Activated CD8-positive, alpha-beta memory T cell treated with anti-CD3 and anti-CD28 coated beads for 1 hour (primary cell): ENCODE measurements at places on chromosomes 3 and 15.

- no peak for DNase-seq
Observed at GRCh38 chr3:96961576-96961975, 147.2 kb downstream of the EPHA6 start.

DNA sequence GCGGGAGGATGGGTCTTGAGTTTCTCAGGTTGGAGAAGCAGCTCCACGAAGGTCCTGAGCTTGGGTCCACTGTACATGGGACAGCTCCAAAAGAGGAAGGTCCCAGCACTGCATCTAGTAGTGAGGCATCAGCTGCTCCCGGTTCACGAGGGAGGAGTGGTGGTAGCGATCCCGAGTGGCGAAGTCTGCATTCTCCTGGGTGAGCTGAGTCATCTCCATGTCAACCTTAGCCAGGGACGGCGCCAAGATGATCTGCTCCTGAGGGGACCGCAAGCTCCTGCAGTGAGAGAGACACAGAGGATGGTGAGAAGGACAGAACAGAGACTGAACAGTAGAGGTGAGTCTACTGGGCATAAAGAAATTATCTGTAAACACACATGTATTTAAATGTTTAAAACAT is 28.0 kb upstream of the HEG1 start:
- no peak for DNase-seq

DNA sequence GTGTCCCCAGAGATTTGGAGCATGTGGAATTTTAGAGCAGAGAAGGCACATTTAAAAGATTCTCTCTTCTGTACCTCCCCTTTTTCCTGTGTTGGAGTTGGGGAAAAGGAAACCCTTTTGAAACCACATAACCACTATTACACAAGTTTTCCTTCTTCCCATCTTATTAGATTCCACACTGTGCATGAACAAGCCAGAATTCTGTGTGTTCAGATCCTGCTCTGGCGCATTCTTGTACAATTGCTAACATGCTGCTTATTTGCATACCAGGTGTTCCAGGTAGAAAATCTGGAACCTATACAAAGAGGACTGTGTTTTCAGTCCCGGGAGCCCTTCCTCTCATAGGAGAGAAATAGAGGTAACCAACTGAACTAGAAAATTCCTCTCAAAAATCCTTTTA is 2.6 kb upstream of the CIB2 start:
- no peak for DNase-seq

DNA sequence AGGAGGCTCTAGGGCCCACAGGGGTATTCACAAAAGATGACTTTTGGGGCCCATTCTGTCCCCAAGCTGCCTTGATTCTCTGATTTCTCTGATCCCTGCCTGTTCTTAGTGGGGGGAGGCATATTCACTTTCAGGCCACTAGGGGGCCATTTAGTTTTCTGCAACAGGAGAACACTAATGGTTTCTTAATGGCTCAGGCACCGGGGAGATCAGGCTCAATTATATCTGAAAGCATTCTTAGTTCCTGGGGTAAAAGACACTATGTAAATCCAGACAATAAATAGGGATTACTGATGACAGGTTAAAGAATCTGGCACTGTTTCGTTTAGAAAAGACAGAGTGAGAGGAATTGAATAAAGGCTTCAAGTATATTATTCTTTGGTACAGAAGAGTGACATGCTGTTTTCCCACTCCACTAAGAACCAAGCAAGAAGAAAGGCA is 2.5 kb upstream of the INAFM2 start:
- no peak for DNase-seq

- DNase-seq = no peak
Observed at GRCh38 chr3:28210968-28211713, 30.3 kb upstream of the CMC1 start.

DNA sequence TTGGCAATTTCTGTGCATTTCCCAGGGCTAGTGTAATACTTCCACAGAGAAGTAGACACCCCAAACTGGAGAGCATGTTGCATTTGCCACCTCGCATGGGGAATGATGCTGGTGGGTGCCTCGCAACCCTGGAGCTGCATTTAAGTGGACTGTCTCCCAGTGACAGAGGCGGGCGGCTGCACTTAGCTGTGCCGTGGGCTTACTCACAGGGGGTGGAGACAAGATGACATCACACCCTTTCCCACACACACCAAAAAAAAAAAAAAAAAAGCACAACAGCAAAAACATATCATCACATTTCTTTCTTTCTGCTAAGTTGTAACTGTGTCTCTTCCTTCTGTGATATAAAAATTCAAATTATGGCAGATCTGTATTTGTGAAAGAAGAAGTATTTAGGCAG is at the start of gene ABI3BP:
Gene ABI3BP (minus strand): TSS at position 113 of the 400 bp plus-strand sequence. CDS start 37 bp downstream, at position 76.
- DNase-seq = no peak

DNA sequence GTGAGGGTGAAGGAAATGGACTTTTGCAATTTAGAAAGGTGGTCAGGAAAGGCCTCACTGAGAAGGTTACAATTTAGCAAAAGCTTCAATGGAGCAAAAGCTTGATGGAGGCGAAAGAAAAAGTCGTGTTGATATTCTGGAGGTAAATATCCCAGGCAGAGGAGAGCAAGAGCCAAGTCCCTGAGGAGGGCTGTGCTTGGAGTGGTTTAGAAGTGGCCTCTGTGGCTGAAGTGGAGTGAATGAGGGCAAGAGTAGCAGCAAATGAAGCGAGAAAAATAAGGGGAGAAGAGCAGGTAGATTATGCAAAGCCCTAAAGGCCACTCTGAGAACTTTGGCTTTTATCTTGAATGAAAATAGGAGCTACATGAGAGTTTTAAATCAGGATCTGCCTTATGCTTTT is 54.1 kb downstream of the GUCA1C start:
- no peak for DNase-seq

- no peak for DNase-seq
Observed at GRCh38 chr3:98765721-98766120, 2.6 kb downstream of the ST3GAL6 start.

- no peak for DNase-seq
Observed at GRCh38 chr3:112376241-112376911, 43.4 kb downstream of the CD200 start.

- no peak for DNase-seq
Observed at GRCh38 chr15:25712961-25713355, 150.2 kb downstream of the ATP10A start.

- no peak for DNase-seq
Observed at GRCh38 chr3:64998317-64998716, 310.5 kb upstream of the ADAMTS9 start.

GRCh38 chr3:28150465-28151206 is 90.8 kb upstream of the CMC1 start:
- DNase-seq = no peak

DNA sequence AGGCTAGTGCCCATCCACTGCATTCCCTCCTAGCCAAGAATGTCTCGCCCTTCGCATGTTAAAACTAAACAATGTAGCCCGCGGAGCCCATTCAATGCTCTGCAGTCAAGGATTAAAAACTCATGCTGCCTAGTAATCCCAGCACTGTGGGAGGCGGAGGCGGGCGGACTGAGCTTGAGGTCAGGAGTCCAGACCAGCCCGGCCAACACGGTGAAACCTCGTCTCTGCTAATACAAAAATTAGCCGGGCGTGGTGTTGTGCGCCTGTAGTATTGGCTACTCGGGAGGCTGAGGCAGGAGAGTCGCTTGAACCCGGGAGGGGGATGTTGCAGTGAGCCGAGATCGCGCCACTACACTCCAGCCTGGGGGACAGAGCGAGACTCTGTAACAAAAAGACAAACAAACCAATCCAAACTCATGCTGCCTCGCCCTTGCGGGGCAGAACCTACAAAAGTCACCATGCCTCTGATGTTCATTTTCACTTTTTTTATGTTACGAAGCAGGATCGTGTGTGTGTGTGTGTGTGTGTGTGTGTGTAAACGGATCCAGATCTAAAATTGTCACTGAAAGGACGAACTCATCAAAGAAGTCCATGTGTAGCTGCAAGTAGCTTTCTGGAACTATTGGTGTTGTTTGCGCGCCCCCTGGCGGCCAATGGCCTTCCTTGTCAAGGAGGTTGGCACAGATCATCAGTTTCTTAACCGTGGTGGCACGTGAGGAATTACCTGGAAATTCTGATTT is 54.8 kb upstream of the SPESP1 start:
- DNase-seq = peak; percentile 81

DNA sequence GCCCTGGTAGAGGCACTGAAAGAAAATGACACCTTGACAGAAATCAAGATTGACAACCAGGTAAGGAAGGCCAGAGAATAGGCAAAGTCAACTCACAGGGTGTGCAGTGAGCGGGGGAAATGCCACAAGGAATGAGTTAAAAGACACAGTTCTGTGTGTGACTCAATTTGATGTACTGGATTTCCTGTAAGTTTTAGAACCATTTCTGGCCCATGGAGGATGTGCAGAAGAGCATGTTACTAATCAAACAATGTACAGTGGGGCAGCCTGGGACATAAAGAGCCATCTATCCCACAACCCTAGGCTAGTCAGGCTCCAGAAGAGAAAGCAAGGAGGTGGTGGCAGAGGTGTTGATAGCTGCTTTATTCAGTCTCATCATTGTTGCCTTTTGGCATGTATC is 31.2 kb upstream of the TMOD3 start:
- no peak for DNase-seq

- DNase-seq = no peak
Observed at GRCh38 chr3:64815195-64815631, 127.4 kb upstream of the ADAMTS9 start.

GRCh38 chr15:51727141-51727897 is 10.1 kb downstream of the LYSMD2 start:
- DNase-seq = no peak

DNA sequence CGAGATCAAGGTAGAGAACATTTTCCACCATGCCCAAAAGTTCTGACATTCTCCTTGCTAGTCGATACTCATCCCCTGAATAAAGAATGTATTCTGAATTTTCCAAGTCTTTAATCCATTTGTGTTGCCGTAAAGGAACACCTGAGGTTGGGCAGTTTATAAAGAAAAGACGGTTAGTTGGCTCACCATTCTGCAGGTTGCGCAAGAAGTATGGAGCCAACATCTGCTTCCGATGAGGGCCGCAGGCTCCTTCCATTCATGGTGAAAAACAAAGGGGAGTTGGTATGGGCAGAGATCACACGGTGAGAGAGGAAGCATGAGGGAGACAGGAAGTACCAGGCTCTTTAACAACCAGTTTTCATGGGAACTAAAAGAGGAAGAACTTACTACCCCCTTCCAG is 121.2 kb downstream of the DCLK3 start:
- DNase-seq = no peak

DNA sequence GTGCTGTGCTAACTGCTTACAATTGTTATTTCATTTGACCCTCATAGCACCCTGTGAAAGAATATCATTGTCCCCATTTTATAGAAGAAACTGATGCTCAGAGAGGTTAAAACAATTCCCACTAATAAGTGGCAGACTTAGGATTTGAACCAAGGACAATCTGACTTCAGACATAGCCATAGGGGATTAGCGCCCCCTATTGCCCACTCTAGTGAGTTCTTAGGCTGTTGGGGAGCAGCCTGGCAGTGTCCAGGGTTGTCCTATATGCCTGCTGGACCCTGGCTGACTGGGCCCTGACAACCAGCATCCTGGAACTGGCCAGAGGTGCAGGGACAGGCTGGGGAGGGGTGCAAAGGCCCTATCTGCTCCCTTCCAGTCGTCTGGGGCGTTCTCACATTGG is 15.4 kb downstream of the DPH3 start:
- DNase-seq = no peak

DNA sequence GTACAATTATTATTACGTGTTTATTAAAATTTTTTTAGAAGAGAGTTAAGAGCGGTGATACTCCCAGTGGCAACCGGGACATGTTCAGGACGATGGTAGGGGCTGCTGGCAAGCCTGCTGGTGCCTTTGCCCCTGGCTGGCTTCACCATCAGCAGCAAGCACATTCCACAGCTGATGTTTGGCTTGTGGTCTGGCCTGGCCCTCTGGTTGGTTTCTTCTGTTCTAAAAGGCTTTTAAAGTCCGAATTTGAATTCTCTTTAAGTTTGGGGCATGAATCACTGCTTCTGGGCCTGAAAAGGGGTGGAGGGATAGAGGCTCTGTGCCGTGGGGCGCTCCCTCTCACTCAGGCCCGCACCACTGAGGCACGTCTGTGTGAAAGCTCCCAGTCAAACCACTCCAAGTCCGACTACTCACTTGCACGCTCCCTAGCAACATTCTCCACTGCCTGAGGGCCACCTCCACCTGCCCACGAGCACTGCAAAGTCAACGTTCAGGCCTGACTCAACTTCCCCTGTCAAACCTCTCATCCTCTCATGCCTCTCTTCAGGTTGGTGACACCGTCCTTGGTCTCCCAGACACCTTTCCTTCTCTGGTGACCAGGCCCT is 10.1 kb downstream of the ITGA11 start:
- DNase-seq = no peak

DNA sequence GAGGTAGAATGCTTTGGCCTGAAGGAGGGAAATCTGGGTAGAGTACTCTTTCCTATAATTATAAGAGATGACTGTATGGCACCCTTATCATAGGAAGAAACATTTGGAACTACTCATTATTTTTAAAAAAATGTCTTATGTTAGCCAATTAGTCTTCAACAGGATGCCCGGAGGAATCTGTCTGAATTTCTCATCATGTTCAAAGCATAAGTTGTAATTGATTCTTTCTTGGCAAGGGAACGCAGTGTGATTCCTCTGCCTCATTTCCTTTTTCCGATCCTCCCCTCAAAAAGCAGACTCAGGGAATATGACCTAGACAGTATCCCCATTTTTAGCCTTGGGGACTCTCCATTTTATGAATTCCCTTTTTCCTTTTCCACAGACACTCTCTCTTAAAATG is 165.1 kb downstream of the IL5RA start:
- no peak for DNase-seq

DNA sequence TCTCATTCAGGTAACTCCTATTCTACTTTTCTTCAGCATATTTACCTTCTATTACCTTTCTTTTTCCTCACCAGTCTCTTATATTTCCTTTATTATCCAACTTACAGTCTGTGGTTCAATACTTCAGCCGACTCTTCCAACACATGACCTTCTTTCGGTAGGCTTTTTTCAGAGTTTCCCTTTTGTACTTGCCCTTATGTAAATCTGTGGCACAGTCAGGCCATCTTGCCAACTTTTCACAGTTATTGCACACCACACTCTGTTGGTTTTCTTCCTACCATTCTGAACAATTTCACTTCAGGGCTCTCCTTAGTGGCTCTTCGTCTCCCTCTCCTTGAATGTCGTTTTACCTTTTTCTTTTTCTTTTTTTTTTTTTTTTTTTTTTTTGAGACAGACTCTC is 427.8 kb downstream of the LPP start:
- DNase-seq = no peak

DNA sequence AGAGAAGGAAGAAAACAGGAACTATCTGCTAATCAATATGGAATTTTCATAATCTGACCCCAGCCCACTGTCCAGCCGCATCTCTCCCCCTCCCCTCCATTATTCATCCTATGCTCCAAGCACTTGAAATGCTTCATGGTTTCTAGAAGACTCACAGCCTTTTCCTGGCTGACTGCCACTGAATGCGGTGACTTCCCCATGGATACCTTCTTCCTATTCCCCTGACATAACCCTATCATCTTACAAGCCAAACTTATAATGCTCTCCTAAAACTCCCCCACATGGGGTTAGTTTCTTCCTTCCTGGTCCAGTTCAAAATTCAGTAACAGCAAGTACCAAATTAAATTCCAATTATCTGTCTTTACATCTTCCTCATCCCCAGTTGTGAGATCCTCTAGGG is 31.2 kb upstream of the PTX3 start:
- no peak for DNase-seq

- no peak for DNase-seq
Observed at GRCh38 chr3:126390201-126390600, 4.5 kb upstream of the CFAP100 start.

- no peak for DNase-seq
Observed at GRCh38 chr3:141114179-141114745, 63.1 kb downstream of the SPSB4 start.
